ENCODE measurements at places on chromosomes 7 and 10.

DNA sequence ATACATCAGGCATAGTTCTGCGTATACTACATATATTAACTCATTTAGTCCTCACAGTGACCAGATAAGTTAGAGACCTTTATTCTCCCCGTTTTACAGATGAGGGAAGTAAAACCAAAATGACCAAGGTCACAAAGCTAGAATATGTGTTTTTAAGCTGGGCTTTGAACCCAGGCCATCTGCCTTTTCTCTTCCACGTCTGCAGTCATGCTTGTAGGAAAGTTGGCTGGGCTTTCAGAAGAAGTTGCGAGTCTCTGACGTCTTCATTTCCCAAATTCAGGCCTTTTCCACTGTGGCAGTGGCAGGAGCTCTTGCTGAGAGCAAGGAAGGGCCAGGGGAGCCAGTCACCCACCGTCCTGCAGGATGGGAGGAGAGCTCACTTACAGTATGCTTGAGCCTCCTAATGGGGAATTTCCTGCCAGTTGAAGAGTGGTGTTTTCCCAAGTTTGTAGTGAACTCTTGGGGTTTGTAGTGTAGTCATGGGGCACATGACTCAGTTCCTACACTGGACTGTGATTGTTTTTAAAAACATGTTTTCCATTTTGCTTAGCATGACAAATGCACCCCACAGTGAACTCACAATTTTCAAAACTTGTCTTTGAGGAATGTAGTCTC lies 34.2 kb downstream of the CYP17A1 start:
- DNase-seq, result no peak

- no peak for DNase-seq
These were observed 279.4 kb downstream of the SORCS3 start for GRCh38 chr10:104920476-104920875.

- no peak for DNase-seq
These were observed 22.1 kb downstream of the BAG3 start for GRCh38 chr10:119673271-119673670.

GRCh38 chr10:103238506-103239252 lies 7.0 kb upstream of the RPEL1 start:
- DNase-seq, result no peak

DNA sequence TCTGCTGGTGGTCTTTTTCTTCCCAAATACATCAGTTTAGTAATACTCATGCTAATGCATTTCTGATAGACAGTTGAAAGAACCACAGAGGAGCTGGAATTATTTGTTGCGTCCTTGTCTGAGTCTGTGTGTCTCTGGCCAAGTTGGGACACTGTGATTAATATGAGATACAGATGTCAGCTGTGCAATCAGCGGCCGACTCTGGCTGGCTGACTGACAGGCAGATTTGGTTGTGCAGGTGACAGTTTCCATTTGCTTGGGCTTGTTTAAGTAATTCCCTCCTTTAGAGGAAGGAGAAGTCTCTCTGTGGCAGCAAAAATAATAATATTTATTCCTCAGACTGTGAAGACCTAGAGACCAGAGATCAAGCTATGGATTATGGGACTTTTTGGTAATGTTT lies 176.2 kb upstream of the CHRM2 start:
- no peak for DNase-seq

GRCh38 chr7:119935418-119936025 lies 337.5 kb upstream of the KCND2 start:
- no peak for DNase-seq

- DNase-seq, result no peak
These were observed 55.7 kb downstream of the CCDC3 start for GRCh38 chr10:12945690-12946359.

DNA sequence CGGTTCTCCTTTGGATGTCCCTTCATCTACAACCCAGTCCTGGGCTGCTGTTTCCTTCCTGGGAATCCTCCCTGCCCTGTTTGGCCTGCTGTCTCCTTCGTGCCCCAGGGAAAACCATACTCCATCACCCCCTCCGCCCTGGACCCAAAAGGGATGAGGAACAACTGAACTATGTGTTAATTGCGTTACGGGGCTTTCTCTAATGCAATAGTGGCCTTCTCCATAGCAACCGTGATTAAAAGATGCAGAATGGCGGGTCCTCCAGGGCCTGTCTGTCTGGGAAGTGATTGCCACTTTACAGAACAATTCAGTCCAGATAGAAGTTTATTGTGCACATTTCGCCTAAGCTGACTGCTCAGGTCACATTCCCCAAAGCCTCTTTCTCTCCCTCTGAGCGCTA lies 112.0 kb upstream of the FGFR2 start:
- DNase-seq, result no peak
